ENCODE measurements at places on chromosomes 11 and 22.

- DNase-seq = no peak
These were observed 90.4 kb downstream of the TTC28 start for GRCh38 chr22:28589102-28589750.

GRCh38 chr11:6628526-6628925 lies 9.3 kb upstream of the TPP1 start:
- no peak for DNase-seq

- no peak for DNase-seq
These were observed 10.1 kb downstream of the C11orf16 start for GRCh38 chr11:8922691-8923090.

GRCh38 chr11:1138097-1138496 lies 19.7 kb upstream of the MUC5AC start:
- DNase-seq = no peak

- DNase-seq = no peak
These were observed 36.7 kb downstream of the ISX start for GRCh38 chr22:35102663-35103062.

GRCh38 chr11:76601272-76601671 lies 69.3 kb downstream of the LRRC32 start:
- no peak for DNase-seq

GRCh38 chr22:27206374-27207133 lies 549.2 kb downstream of the MIAT start:
- no peak for DNase-seq

GRCh38 chr11:126063507-126063852 lies 814 bp upstream of the CDON start:
- DNase-seq = no peak
